Cardiac septum (tissue), 1 donor: ENCODE measurements at places on chromosomes 13 and 19. TPM values are rescaled to one million over a fixed set of nuclear protein-coding genes. Genes with fewer than 3 reads are reported as not detected.

Gene TTYH1
- total RNA-seq = 1.3 TPM

Gene ERCC2
- 12.4 TPM for total RNA-seq

Gene COL4A1
- total RNA-seq = 196 TPM

Gene PDS5B
- total RNA-seq = 22.7 TPM

Gene PTPRH
- 3.7 TPM for total RNA-seq

Gene ZNF784
- total RNA-seq = 10.9 TPM

Gene PCDH8
- not detected for total RNA-seq

Gene ARRDC5
- not detected for total RNA-seq

Gene CYP2F1
- total RNA-seq = not detected

Gene ZNF837
- total RNA-seq = 0.54 TPM

Gene SBK2
- 2.0 TPM for total RNA-seq

Gene IL27RA
- 3.0 TPM for total RNA-seq

Gene ZNF492
- 0.13 TPM for total RNA-seq

Gene GPR4
- 6.9 TPM for total RNA-seq

Gene ZNF382
- 20.4 TPM for total RNA-seq

Gene SRRM5
- 0.38 TPM for total RNA-seq

Gene NOVA2
- total RNA-seq = 5.9 TPM

Gene PET100
- total RNA-seq = 130 TPM

Gene TMEM38A
- total RNA-seq = 13.1 TPM

Gene NLRP11
- not detected for total RNA-seq

Gene TSSK6
- 1.2 TPM for total RNA-seq

Gene PNMA8A
- 11.1 TPM for total RNA-seq

Gene CRX
- total RNA-seq = not detected

Gene C1QTNF9
- total RNA-seq = 0.83 TPM

Gene CBARP
- total RNA-seq = 1.9 TPM

Gene PSG1
- not detected for total RNA-seq

Gene OR7C1
- total RNA-seq = 0.03 TPM

Gene ZNF726
- 0.48 TPM for total RNA-seq

Gene LRFN3
- 8.8 TPM for total RNA-seq

Gene RASAL3
- 1.7 TPM for total RNA-seq

Gene ZNF610
- 2.8 TPM for total RNA-seq

Gene OR10H1
- not detected for total RNA-seq

Gene ZNF675
- total RNA-seq = 3.5 TPM

Gene CEACAM7
- total RNA-seq = not detected

Gene SIGLEC8
- not detected for total RNA-seq

Gene ANGPTL4
- total RNA-seq = 4.1 TPM

Gene PSG11
- total RNA-seq = not detected

Gene RGL3
- 5.8 TPM for total RNA-seq

Gene ZNF208
- 31.4 TPM for total RNA-seq

Gene FUT6
- not detected for total RNA-seq

Gene AP3D1
- total RNA-seq = 89.0 TPM

Gene SIRT2
- 49.6 TPM for total RNA-seq

Gene FOXA3
- not detected for total RNA-seq

Gene RNF225
- total RNA-seq = not detected

Gene CASP14
- not detected for total RNA-seq

Gene HTR2A
- total RNA-seq = 0.38 TPM

Gene RUBCNL
- total RNA-seq = 1.9 TPM

Gene PHF11
- 20.5 TPM for total RNA-seq

Gene SELENOV
- not detected for total RNA-seq

Gene WIZ
- total RNA-seq = 21.6 TPM

Gene FCAR
- 0.70 TPM for total RNA-seq

Gene FCGBP
- 14.2 TPM for total RNA-seq

Gene ZNF211
- total RNA-seq = 14.2 TPM

Gene DCT
- total RNA-seq = 0.22 TPM

Gene PSG7
- not detected for total RNA-seq
